Natural killer cell (primary cell): ENCODE measurements at places on chromosomes 5 and 9. TPM values are rescaled to one million over a fixed set of nuclear protein-coding genes. Genes with fewer than 3 reads are reported as not detected.
A peak's percentile ranks its signal among the peaks of the same experiment; 100 is the strongest.

- H3K4me1 ChIP-seq: no peaks in the 10 kb centered on the region
- DNase-seq: no peak
- no peaks in the 10 kb centered on the region for H3K27me3 ChIP-seq
- H3K36me3 ChIP-seq: no peaks in the 10 kb centered on the region
- H3K4me3 ChIP-seq: no peak overlapping the region
- H3K27ac ChIP-seq: no peak overlapping the region
Measured at GRCh38 chr5:53211799-53212198, 102.2 kb upstream of the MOCS2 start.

DNA sequence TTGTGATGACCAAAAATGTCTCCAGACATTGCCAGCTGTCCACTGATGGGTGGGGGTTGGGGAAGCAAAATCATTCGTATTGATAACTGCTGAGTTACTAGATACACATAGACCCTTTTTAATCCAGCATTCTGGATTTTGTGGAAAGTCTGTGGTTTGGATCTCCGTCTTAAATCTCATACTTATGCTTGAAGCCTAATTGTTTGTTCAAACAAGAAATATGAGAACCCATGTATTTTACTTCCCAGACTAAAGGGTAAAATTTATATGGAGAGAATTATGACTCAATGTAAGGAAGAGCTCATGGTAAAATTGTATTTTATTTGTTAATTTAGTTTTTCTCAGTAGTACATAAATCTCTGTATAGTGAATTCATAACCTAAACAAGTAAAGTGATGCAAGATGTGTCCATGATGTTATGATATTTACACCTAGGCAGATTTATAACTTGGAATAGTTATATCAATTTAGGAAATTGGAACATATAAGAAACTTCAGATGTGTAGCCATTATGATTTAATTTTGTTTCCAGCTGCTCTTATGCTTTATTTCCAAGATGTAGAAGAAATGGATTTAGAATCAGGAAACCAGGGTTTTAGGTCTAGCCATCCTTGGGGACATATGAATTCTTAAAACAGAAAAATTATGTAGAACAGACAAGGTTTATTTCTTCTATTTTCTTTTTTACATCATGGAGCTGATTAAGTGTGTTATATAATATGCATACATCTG, 4.5 kb upstream of the OGN start:
- no peak for DNase-seq
- H3K36me3 ChIP-seq: no peaks in the 10 kb centered on the region
- no peaks in the 10 kb centered on the region for H3K27me3 ChIP-seq

The CCL27 gene
- total RNA-seq: not detected

DNA sequence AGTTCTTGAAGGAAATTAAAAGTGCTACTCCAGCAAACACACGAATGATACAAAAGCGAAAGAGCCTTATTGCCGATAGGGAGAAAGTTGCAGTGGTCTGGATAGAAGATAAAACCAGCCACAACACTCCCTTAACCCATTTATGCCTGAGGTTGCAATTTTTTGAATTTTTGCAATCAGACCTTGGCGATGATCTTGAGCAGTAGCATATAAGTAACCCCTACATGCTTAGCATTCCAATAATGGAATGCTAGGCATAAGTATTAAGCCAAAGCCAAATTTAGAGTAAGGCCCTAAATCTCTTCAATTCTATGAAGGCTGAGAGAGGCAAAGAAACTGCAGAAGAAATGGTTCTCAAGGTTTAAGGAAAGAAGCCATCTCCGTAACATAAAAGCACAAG, 153.5 kb downstream of the SLC28A3 start:
- DNase-seq: no peak
- no peak overlapping the region for H3K27ac ChIP-seq
- no peaks in the 10 kb centered on the region for H3K4me1 ChIP-seq
- no peaks in the 10 kb centered on the region for H3K27me3 ChIP-seq

GRCh38 chr5:146048994-146049703, 56.2 kb downstream of the PLAC8L1 start:
- no peaks in the 10 kb centered on the region for H3K4me1 ChIP-seq
- no peak for DNase-seq
- H3K4me3 ChIP-seq: no peak overlapping the region
- H3K27ac ChIP-seq: no peak overlapping the region
- no peaks in the 10 kb centered on the region for H3K27me3 ChIP-seq

The JAKMIP2 gene
- total RNA-seq: 14.9 TPM

The TNFSF15 gene
- total RNA-seq: not detected

The LCN6 gene
- not detected for total RNA-seq

DNA sequence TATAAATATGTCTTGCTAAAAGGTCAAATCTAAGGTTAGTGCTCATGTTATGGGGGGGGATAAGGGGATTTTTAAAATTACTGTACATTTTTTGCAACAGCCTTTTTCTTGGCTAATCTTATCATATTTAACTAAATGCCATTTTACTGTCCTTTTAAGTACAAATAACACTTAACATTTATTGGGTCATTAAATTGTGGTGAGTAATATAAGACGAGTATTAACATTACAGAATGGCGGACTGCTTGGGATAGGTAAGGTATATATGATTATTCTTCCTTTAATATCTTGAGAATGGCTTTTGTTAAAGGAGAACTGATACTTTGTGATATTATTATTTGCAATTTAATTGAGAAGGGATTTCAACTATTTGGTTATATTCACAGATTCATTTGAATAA, 33.2 kb downstream of the GPR151 start:
- H3K4me3 ChIP-seq: no peak overlapping the region
- DNase-seq: no peak
- H3K27me3 ChIP-seq: no peaks in the 10 kb centered on the region
- H3K36me3 ChIP-seq: peaks cover 61% of the 10 kb centered on the region
- no peaks in the 10 kb centered on the region for H3K4me1 ChIP-seq

DNA sequence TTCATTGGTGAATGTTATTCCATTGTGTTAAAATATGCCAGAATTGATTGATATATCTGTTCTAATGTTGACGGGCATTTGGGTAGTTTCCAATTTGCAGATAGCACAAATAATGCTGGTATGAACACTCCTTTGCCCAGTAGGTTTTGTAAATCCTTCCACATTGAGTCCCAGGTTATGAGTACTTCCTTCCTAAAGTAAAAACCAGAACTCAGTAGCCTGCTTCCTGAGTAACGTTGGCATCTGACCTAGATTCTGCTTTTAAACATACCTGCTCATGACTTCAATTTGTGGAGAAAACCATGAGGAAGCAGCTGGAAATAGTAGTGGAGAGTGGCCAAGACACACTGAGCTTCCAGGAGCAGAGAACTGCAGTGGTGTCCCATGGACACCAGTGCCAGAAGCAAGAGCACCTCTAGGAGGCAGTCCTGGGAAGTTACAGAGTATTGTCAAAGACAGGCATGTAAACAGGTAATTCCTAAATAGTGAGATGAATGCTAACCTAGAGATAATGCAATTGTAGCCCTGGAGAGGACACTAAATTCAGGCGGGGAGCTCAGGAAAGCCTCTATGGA, 24.3 kb upstream of the RASGRF2 start:
- H3K4me3 ChIP-seq: no peak overlapping the region
- DNase-seq: no peak
- no peaks in the 10 kb centered on the region for H3K27me3 ChIP-seq
- H3K4me1 ChIP-seq: no peaks in the 10 kb centered on the region
- no peaks in the 10 kb centered on the region for H3K36me3 ChIP-seq

DNA sequence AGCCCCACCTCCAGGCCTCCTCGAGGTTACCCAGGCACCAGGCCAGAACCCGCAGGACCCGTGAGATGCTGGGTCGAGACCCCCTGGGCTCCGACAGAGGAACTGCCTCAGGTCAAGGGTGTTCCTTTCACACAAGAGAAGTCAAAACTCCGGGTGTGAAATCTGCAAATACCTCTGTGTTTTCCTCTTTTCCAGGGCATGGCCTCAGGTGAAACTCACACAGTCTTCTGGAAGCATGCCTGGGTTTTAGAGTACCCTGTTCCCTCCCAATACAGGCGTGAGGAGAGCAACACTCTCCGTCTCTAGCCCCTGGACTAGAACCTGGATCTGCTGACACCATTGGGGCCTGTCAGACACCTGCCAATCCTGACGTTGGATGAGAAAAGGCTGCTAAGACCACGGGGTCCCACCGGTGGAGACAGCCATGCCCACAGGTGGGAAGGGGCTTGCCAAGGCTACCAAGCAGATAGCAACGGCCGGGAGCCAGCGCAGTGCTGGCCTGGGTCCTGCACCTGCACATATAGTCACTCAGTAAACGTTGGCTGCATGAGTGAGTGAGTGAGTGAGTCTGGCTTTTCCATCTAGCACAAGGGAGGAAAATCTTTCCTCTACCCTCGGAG, 182.0 kb upstream of the PPP1R26 start:
- no peak for DNase-seq
- no peaks in the 10 kb centered on the region for H3K27me3 ChIP-seq
- no peaks in the 10 kb centered on the region for H3K36me3 ChIP-seq
- no peak overlapping the region for H3K4me3 ChIP-seq

- H3K4me3 ChIP-seq: no peak overlapping the region
- H3K27me3 ChIP-seq: no peaks in the 10 kb centered on the region
- no peaks in the 10 kb centered on the region for H3K4me1 ChIP-seq
- no peak overlapping the region for H3K27ac ChIP-seq
Measured at GRCh38 chr9:89864731-89865130, 259.9 kb downstream of the GADD45G start.

The PRLR gene
- 0.05 TPM for total RNA-seq

The OGN gene
- 0.18 TPM for total RNA-seq

The FBN2 gene
- total RNA-seq: 0.70 TPM

The GALNT12 gene
- 9.4 TPM for total RNA-seq

DNA sequence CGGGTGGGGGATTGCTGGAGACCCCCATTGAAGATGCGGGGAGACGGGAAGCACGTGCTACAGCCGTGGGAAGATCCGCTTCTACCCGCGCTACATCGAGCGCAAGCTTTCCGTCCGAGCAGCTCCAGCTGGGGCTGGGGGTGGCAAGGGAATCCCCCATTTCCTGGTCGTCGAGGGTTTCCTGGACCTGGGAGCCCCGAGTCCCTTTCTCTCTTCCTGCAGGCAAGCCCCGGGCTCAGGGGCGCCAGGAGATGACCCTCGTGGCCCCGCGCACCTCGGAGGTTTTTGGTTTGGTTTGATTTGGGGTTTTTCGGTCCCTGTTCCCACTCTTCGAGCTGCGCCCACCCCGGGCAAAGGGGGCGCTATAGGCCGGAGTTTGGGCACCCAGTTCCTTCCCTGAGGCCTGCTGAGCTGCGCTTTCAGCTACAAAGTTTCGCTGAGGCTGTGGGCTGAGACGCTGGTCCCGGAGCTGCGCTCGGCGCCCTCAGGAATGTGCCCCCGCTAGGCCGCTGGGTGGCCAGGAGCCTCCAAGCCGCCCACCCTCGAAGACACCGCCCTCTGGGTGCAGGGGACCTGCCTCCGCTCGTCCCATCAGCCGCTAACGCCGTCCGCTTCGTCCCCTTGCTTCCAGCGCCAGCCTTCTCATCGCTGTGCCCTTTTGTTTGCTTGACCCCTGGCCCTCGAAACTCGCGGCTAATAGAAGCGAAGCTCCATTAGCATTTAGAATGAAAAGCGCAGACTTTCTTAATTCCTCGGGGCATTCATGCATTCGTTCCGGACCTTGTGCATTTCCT, 2.9 kb downstream of the NR4A3 start:
- H3K36me3 ChIP-seq: no peaks in the 10 kb centered on the region
- DNase-seq: peak; percentile 75
- H3K27me3 ChIP-seq: peaks cover 19% of the 10 kb centered on the region
- peaks cover 68% of the 10 kb centered on the region for H3K4me1 ChIP-seq

DNA sequence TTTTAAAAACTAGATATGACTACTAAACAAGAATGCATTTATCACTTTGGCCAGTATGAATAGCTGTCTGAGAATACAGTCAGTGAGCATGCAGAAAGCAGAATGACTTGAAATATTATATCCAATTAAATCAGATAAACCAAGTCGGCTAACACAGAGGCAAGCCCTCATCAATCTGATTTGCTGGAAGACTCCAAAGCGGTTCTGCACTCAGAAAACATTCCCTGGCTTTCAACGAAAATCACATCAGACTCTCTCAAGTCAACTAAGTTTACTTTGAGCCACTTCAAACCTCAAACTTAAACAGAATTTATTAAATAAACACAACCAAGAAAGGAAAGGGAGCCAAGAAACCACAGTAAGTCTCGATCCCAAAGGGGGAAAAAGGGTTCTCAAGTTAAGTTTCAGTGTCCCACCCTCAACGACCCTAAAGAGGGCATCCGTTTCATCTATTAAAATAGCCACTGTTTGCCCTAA, 1.4 kb downstream of the MYO10 start:
- no peak for DNase-seq
- H3K27me3 ChIP-seq: peaks cover 18% of the 10 kb centered on the region
- H3K4me1 ChIP-seq: peaks cover 15% of the 10 kb centered on the region
- H3K36me3 ChIP-seq: no peaks in the 10 kb centered on the region

The NADK2 gene
- total RNA-seq: 14.3 TPM

DNA sequence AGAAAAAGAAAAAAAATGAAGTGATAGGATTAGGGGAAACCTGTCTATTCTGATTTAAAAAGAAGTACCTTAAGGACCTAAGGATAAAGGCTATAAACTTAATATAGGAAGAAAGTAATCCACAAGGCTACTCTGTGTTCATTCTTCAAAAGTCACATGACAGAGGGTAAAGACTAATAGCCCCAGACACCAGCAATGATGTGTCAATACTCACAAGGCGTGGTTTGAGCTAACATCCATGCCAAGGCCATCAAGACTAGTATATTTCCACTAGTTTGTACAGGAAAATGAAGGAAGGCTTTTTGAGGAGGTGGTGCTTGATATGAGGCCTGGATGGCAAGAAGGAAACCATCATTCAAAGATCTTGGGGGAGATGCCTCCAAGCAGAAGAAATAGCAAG, 49.7 kb upstream of the TEX48 start:
- no peaks in the 10 kb centered on the region for H3K36me3 ChIP-seq
- H3K4me3 ChIP-seq: no peak overlapping the region
- no peak for DNase-seq
- H3K27ac ChIP-seq: no peak overlapping the region
- no peaks in the 10 kb centered on the region for H3K27me3 ChIP-seq

The CYSRT1 gene
- 0.38 TPM for total RNA-seq

The SH3PXD2B gene
- total RNA-seq: 0.35 TPM

The UQCRQ gene
- 114 TPM for total RNA-seq
